ENCODE measurements at places on chromosomes 1 and 21.

DNA sequence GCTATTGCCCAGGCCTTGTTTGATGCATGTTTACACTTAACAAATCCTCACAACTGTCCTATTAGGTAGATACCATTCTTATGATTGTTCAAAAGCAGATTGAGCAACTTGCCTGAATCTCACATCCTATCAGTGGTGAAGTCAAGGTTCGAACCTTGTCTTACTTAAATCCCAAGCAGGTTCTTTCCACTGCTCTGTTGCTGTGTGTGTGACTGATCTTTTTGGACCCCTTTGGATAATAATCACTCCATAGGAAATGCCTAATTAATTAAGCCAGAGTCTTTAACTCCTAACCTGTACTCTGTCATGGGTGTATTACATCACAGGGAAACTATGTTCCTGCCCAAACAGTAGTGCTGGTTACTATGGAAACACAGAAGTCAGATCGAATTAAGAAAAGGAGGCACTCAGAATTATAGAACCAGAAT, 84.2 kb downstream of the SPATA46 start:
- no peak for DNase-seq

GRCh38 chr1:17314491-17314971, 6.5 kb downstream of the PADI4 start:
- no peak for DNase-seq

DNA sequence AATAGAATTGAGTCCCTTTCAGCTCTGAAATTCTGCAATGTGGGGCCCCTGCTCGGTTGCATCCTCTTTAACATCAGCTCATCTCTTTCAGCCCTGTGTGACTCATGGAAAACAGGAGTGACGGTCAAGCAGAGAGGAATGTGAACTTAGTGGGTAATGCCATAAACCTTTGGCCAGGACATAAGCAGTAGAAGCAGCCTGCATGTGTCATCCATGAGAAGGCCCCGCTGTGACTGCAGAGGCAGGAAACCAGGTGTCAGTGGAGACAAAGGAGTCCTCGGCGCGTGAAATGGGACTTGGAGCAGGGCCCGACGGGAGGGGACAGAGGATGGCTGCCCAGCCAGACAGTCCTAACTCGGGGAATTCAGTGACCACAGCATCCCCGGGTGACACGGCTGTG, 21.1 kb upstream of the EPHB2 start:
- DNase-seq: no peak

DNA sequence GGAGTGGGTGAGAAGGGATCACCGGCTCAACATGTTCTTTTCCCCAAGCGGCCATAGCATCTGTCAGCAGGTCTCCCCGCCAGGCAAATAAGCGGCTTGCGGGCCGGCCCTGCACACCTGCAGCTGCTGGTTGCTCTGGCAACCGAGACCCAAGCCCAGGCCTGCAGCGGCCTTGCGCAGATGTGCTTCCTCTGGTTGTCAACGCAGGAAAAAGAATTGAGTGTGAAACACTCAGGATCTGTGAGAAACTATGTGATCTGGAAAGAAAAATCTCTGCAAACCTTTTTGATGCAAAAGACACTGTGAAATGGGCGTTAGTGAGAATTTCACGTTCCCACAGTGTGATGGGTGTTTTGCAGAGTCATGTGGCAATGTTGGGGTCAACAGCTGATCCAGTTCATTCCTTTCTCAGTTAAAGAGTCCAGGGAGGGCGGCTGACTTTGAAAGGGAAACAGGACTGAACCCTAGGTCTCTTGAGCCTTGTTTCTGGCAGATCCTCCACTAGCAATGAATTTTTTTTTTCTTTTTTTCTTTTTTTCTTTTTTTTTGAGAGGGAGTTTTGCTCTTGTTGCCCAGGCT, 28.4 kb downstream of the TOMM20 start:
- no peak for DNase-seq

DNA sequence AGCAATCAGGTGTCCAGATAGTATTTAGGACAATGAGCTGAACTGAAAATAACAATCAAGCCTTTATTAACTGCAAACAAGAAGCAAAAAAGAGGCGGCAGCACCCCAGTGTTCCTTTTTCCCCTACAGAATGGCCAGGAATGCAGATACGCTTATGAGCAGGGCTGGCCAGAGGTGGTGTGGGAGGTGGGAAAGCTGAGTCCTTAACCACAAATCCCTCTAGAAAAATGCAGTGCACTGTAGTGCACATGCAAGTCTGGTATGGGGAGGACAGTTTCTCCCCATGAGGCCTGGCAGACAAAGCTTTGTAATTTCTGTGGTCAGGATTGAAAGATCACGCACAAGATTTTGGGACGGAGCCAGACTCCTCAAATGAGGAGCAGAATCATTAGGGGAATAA, 10.7 kb upstream of the IFNAR1 start:
- DNase-seq: no peak

DNA sequence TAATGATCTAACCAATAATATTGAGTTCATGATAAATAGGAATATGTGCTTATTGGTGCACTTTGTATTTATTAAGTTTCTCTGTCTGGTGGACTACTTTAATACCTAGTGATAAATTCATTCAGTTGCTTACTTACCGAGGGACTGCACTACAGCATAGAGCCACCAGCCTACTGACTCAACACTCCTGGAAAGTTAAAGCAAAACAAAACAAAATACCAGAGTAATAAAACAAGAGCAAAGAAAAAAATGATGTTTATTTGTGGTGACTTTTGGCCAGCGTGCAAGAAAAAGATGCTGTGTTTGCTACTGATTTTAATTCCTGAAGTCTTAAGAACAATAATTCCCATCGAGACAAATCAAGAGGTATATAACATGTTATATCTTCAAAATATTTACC, 586.3 kb downstream of the PLA2G4A start:
- DNase-seq: no peak

GRCh38 chr1:213273546-213273945, 222.5 kb downstream of the RPS6KC1 start:
- DNase-seq: no peak

- DNase-seq: no peak
Measured at GRCh38 chr1:168387781-168388760, 107.4 kb downstream of the TBX19 start.

- DNase-seq: no peak
Measured at GRCh38 chr1:244096691-244097090, 45.6 kb downstream of the ZBTB18 start.

GRCh38 chr1:176638713-176639526, 175.9 kb downstream of the PAPPA2 start:
- no peak for DNase-seq

GRCh38 chr21:45354970-45355369, 50.0 kb upstream of the COL18A1 start:
- no peak for DNase-seq

DNA sequence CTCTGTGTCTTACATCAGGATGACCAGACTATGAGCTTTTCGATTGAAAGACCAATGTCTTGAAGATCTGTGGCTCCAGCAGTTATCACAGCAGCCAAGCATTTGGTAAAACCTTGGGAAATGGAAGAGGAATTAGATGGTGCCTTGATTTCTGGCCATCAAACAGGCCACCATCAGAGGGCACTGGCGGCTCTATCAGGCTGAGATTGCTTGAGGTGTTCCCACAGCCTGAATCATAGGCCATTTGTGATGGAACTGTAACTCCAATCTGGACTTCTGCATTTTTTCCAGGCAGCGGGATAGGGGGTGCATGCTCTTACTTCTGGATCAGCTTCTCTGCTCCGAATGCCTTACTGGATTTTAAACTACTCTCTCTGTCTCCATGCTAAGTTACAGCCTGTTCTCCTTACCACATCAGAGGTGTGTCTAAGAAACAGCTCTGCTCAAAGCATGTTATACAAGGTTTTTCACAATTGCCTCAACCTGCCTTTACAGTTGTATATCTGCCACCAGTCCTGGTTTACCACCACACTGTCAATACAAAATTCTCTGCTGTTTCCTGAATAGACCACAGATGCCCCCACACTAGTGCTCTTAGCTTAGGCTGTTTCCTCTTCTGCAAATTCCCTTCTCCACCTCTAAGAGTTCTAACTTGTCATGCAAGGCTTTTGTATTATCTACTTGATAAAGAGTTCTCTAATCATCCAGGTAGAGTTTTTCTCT, 180.9 kb downstream of the PTGER3 start:
- DNase-seq: no peak

Measured in stimulated activated CD4-positive, alpha-beta T cell treated with anti-CD3 and anti-CD28 coated beads, Interleukin-2, amount 100 ng/mL, for 24 hours (primary cell).